Pulmonary artery endothelial cell (primary cell): ENCODE measurements at places on chromosomes 11 and 22. TPM values are rescaled to one million over a fixed set of nuclear protein-coding genes. Genes with fewer than 3 reads are reported as not detected.
A peak's percentile ranks its signal among the peaks of the same experiment; 100 is the strongest.

The C11orf87 gene
- not detected in 2 replicates for total RNA-seq

The MFNG gene
- 119 and 148 TPM in 2 replicates for total RNA-seq

The MMP11 gene
- 4.5 and 9.9 TPM in 2 replicates for total RNA-seq

GRCh38 chr11:112689851-112690250 lies 271.4 kb upstream of the NCAM1 start:
- no peak for DNase-seq

DNA sequence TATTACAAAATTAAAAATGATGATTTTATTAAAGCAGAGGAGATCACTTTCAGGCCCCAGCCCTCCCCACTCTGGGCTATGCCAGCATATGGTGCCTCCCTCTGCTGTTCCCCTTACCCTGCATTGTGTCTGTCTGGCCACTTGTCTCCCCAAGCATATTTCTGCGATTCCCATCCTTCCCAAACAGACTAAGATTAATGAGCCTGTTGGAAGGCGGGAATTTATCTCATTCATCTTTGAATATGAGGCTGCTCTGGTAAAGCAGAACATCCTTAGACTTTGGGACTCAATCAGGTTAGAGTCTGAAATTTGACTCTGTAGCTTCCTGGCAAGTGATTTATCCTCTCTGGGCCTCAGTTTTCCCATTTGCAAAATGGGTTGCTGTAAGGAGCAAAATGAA lies 25.7 kb downstream of the AMPD3 start:
- no peak for DNase-seq

GRCh38 chr11:71311176-71311925 lies 59.0 kb upstream of the SHANK2 start:
- no peak for DNase-seq

GRCh38 chr22:40976866-40977700 lies 25.9 kb downstream of the RBX1 start:
- DNase-seq = no peak

DNA sequence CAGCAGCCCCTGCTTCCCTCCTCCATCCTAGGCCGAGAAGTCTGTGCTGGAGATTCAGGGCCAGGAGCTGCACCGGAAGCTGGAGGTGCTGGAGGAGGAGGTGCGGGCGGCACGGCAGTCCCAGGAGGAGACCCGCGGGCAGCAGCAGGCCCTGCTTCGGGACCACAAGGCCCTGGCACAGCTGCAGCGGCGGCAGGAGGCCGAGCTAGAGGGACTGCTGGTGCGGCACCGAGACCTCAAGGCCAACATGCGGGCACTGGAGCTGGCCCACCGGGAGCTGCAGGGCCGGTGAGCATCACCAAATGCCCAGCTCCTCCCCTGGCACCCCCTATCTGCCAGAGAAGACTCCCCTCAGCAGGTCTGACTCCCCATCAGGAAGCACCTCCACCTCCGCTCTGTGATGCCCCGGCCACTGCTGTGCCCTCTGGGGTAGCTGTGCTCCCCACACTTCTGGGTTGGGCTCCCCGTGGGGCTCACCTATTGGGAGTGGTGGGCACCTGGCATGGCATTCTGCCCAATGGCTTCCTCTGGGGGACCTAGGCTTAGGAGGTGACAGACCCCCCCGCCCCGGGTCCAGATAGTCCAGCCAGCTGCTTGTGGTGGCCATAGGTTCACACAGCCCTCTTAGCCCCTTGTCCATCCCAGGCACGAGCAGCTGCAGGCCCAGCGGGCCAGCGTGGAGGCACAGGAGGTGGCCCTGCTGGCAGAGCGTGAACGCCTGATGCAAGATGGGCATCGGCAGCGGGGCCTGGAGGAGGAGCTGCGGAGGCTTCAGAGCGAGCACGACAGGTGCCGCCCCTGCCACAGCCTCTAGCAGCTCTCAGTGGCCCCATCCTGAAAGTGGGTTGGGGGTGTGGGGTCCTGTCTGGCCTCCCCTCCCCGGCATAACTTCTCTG lies 6.6 kb upstream of the RPS6KA4 start:
- no peak for DNase-seq

DNA sequence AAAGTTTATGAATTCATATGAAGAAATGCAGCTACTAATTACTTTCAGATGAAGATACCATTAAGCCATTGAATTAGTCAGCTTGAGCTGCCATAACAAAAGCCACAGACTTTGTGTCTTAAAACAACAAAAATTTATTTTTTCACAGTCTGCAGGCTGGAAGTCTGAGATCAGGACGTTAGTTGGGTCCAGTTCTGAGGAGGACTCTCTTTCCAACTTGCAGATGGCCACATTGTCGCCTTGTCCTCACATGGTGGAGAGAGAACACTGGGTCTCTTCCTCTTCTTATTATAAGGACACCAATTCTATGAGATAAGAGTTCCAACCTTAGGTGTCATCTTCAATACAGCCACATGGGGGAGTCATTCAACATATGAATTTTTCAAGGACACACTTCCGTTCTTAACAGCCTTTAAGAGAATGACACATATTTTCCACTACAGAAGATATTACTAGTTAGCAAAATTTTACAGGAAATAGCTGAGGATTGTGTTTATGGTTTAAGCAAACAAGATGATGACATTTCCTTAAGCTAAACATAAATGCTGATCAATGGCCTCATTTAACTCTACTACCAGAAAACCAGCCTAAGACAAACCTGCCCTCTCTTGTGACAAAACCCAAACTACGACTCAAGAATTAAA lies 56.0 kb downstream of the DCUN1D5 start:
- peak; percentile 78 for DNase-seq

DNA sequence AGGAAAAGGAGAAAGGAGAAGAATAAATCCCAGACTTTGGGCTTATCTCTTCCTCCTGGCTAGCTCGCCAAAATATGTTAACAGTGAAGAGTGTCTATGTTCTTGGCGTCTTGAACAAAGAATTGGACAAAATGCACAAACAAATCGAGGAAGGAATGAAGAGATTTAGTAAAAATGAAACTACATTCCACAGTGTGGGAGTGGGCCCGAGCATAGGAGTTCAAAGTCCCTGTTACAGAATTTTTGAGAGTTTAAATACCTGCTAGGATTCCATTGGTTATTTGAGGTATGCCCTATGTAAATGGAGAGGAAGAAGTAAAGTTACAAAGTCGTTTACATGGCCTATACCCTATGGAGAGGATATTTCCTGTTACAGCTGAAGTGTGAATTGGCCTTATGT lies 525.1 kb upstream of the CNTN5 start:
- DNase-seq = no peak

- DNase-seq = no peak
These were observed 48.9 kb downstream of the CDPF1 start for GRCh38 chr22:46201059-46201757.
